Ammon's horn (tissue), 1 donor: ENCODE measurements at places on chromosomes 6 and 20.

GRCh38 chr20:34023937-34024722 is 30.4 kb downstream of the RALY start:
- no peak for DNase-seq

GRCh38 chr6:15500078-15500740 is 162.6 kb downstream of the DTNBP1 start:
- DNase-seq: no peak

- no peak for DNase-seq
Measured at GRCh38 chr6:119728220-119728750, 378.7 kb upstream of the MAN1A1 start.

DNA sequence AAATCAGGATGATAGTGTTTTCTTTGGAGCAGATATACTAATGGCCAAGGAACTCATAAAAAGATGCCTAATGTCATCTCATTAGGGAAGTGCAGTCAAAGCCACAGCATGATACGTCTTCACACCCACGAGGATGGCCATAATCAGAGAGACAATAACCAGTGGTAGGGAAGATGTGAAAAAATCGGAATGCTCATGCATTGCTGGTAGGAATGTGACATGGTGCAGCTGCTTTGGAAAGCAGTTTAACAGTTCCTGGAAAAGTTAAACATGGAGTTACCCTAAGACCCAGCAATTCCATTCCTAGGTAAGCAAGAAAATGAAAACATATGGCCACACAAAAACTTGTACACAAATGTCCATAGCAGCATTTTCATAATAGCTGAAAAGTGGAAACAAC is 29.9 kb downstream of the BCAS1 start:
- no peak for DNase-seq

DNA sequence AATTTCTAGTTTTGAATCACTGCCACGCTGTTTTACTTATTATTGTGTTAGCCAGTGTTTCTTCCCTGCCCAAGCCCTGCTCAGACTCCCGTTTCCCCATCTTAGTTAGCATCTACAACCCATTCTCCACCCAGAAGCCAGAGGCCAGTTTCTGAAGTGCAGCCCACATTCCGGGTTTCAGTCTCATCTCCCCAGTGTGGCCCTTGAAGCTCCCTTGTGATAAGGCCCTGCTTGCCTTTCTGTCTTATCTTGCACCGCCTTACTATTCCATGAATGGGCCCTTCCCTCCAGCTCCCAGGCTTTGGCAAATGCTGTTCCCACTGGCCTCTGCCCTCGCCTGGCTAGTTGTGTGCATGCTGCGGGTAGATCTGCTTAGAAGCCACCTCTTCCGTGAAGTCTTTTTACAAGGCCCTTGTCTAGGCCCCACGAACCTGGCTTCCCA is 41.1 kb downstream of the TOX2 start:
- DNase-seq: no peak

DNA sequence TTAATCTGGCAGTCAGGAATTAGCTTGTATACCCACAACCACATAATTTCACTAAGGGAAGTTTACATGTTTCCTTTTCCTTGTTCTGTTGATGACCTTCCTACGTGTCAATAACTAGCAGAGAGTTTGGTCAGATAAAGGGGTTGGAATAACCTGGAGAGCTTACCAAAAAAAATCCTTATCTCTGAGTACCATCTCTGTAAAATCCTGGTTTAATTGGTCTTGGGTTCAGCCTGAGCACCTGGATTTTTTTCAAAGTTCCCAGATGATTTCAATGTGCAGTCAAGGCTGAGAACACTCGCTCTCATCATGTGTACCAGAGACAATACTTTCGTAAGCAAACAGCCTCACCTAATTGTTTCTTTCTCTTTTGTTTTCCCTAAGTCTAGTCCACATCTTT is 483.8 kb upstream of the FLRT3 start:
- no peak for DNase-seq

GRCh38 chr6:20433929-20434328 is 32.2 kb downstream of the E2F3 start:
- no peak for DNase-seq

- DNase-seq: no peak
Measured at GRCh38 chr20:52219441-52219840, 27.9 kb upstream of the ZFP64 start.

DNA sequence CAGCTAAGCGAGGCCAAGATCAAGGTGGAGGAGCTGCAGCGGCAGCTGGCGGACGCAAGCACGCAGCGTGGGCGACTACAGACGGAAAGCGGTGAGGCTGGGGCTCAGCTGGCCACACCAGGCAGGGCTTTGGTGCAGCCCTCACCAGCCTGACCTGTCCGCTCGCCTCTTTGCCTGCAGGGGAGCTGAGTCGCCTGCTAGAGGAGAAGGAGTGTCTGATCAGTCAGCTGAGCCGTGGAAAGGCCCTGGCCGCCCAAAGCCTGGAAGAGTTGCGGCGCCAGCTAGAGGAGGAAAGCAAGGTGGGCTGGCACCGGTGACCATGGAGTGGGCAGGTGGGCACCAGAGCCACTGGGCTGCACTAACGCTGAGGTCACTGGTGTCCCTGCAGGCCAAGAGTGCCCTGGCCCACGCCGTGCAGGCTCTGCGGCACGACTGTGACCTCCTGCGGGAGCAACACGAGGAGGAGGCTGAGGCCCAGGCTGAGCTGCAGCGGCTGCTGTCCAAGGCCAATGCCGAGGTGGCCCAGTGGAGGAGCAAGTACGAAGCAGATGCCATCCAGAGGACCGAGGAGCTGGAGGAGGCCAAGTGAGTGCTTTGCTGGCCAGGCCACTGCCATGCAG is 42.8 kb downstream of the MYH7B start:
- DNase-seq: no peak

GRCh38 chr6:111646942-111647341 is 41.3 kb upstream of the TRAF3IP2 start:
- DNase-seq: no peak

DNA sequence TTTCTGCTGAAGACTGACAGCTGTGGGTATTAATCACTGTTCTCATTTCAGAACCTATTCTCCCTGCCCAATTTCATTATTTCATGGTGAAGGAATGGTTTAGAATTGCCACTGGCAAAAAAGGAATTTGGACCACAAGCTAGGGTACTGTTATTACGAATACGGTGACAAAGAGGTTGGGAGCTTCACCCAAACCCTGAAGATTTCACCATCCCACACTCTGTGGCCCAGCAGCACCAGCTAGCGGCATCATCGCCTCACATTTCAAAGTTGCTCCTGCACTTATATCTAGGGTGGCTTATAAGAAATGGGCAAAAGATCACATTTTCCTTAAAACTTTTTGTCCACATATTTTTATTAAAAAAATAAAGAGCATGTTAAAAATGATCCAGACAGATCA is 236.1 kb downstream of the SYNDIG1 start:
- no peak for DNase-seq

DNA sequence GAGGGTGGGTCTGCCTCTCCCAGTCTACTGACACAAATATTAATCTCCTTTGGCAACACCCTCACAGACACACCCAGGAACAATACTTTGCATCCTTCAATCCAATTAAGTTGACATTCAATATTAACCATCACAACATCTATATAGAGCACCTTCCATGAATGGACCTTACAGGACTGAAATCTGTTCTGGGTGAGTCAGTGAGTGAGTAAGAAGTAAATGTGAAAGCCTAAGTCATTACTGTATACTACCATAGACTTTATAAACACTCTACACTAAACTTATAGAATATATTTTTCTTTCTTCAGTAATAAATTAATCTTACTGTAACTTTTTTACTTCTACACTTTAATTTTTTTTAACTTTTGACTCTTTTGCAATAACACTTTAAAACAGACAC is 993.8 kb upstream of the MAP3K7 start:
- no peak for DNase-seq
